ENCODE measurements at places on chromosomes 6 and 20. TPM values are rescaled to one million over a fixed set of nuclear protein-coding genes. Genes with fewer than 3 reads are reported as not detected.

The MDFI gene
- 0.35 TPM for polyA plus RNA-seq

- DNase-seq: no peak
Observed at GRCh38 chr6:46652232-46652602, 401 bp downstream of the CYP39A1 start.

DNA sequence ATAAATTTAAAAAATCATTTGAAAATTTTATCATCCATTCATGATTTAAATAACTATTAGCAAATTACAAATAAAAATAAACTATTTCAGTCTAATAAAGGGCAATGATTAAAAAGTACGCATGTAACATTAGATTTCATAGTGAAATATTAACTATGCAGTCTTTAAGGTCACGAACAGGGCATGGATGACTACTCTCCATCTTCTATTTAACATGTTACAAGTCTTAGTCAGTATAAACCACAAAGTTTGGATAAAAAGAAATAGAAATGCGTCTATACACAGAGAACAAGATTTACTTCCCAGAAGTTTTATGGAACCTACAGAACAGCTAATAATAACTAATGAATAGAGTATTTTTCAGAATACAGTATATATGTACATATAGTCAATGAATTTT, 1016.0 kb downstream of the EYS start:
- DNase-seq: no peak

DNA sequence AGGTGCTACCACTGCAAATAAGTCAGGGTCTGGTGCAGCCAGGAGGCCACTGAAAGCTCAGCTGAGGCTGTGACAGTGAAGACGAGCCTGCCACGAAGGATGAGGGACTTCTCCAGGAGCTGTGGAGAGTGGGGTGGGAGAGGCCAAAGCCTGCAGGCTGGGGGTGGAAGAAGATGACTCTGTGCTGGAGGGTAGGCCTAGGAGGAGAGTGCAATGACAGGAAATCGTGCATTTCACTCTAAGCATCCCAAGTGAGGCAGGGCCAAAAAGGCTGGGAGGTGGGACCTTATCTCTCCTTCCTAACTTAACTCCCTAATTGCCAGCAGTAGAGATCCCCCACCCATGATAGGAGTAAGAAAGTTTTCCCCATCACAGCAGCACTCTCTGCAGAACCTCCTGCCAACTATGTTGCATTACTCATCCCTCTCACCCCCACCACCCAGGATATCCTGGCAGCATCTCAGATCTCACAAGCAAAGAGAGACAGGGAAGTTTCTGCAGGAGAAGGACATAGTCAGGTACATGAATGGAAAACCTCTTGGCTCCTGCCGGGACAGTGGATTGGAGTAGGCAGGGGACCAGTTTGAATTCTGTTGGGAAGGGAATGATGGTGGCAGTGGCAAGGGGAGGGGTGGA, 466.2 kb downstream of the CDH26 start:
- no peak for DNase-seq

- no peak for DNase-seq
Observed at GRCh38 chr6:17130786-17131185, 28.9 kb downstream of the STMND1 start.

All from AG04450 (cell line).